Cerebellar cortex (tissue), 1 donor: ENCODE measurements at places on chromosomes 1 and 21.

DNA sequence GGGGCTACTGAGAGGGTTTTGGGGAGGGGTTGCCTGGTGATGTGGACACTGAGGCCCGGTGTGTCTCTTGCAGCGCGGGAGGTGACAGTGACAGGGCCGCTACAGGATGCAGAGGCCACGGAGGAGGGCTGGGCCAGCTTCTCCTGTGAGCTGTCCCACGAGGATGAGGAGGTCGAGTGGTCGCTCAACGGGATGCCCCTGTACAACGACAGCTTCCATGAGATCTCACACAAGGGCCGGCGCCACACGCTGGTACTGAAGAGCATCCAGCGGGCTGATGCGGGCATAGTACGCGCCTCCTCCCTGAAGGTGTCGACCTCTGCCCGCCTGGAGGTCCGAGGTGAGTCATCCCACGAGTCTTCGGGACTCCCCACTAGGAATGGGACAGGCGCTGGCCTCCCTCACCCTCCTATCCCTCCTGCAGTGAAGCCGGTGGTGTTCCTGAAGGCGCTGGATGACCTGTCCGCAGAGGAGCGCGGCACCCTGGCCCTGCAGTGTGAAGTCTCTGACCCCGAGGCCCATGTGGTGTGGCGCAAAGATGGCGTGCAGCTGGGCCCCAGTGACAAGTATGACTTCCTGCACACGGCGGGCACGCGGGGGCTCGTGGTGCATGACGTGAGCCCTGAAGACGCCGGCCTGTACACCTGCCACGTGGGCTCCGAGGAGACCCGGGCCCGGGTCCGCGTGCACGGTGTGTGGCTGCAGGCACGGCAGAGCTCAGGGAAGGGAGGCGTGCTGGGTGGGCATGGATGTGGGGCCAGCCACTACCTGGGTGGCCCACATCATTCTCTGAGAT is 72.5 kb downstream of the OBSCN start:
- no peak for DNase-seq

DNA sequence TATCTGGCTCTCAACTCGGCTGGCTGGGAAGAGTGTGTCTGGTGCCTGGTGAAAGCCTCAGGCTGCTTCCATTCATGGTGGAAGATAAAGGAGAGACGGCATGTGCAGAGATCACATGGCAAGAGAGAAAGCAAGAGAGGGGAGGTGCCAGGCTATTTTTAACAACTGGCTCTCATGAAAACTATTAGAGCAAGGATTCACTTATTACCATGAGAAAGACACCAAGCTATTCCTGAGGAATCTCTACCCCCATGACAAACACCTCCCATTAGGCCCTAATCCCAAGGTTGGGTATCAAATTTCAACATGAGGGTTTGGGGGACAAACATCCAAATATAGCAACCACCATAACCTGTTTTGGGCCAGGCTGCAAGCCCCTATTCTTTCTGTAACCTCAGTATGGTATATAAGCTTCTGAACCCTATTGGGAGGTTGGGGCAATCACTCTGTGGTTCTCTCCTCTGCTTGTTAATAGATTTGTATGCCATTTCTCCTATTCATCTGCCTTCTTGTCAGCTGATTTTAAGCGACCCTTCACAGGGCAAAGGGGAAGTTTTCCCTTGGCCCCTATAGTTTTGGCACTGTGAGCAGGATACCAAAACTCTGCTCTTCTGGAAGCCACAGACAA is 179.0 kb upstream of the TNR start:
- no peak for DNase-seq

GRCh38 chr1:226406401-226406881 is 1.5 kb downstream of the PARP1 start:
- DNase-seq, result peak; percentile 35

DNA sequence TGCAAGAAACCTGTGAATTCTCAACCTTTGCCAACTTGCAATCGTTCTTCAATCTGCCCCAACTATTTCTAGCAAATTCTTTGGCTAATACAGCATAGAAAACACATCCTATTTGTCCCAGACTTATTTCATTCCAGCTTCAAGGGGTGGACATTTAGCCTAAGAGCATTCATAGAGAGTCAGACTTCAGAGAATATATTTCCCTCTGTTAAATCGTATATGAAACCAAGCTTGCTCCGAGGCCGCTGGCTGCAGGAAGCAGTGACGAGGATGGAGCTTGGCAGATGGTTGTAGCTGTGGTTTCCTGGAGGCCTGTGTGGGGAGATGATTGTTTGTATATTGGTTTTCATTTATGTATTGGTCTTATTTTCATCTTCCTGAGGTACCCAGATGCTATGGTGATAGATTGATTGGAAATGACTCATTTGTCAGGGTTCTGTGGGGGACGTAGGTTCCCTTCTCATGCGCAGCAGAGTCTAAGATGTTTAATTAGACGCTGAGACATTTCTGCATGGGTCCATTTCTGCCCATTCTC is 26.1 kb downstream of the MAN1C1 start:
- DNase-seq, result peak; percentile 71

DNA sequence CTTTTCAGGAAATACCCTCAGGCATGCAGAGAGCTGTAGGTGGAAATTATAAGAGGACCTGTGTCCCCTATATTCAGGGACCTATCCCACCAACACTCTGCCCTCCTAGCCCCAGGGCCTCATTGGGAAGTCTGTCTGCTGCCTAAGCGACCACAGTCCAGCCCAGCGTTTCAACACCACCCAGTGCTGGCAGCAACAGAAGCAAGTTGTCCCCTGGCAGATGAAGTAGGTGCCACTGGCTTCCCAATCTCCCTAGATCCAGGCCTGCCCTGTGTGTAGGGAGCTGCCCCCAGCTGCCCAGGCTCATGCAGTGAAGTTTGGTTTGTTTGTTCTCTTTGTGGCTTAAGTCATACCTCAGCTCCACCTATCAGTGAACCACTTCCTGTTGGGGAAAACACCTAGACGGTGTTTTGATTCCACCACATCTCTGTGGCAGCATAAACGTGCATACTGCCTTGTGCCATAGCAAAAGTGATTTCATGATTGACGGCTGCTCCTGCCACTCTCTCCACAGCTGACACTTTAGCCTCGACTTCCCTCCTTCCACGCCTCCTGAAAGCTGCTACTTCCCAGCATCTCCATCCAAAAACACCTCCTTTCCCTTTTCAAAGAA is 8.1 kb upstream of the LEFTY1 start:
- DNase-seq, result no peak

- no peak for DNase-seq
Measured at GRCh38 chr1:74502858-74503257, 9.6 kb downstream of the LRRC53 start.

GRCh38 chr1:84267476-84267875 is 34.0 kb upstream of the SAMD13 start:
- DNase-seq, result no peak

DNA sequence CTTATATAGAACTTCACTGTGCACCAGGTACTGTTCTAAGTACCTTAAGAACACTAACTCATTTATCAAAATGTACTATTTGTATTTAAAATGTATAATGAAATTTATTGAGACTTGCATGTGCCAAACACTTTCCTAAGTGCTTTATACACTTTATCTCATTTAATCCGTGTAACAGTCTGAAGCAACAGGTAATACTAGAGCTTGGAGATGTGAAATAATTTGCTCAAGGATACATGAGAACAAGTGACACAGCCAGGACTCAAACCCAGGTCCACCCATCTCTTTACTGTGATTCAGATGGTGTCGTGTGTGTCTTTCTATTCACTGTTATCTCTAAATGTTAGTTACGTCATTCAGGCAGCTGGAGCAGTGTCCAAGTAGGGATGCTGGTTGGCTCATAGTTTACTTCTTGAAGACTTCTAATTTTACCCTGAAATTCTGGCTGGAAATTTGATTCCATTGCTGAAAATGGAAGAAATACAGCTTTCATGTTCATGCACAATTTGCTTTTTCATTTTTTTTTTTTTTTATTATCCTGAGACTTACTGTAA is 169.7 kb upstream of the UBE2U start:
- DNase-seq, result no peak

- DNase-seq, result no peak
Measured at GRCh38 chr1:56374026-56374974, 205.1 kb downstream of the PLPP3 start.

- DNase-seq, result no peak
Measured at GRCh38 chr1:194281376-194281775, 1095.0 kb upstream of the B3GALT2 start.

DNA sequence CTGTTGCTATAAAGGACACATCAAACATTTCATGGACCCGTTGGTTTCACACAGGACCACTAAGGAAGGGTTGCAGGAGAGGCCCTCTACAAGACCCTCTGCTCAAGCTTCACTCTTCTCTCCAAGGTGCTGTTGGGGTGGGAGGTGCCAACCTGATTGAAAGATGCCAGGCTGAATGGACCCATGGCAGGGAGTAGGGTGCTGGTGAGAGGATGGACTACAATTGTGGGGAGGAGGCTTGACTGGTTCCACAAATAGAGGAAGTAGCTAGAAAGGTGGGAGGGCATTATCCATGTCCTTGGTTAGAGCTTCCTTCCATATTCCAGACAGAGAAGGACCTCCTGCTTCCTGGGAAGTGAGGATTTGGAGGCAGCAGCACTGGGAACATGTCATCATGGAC is 167.6 kb upstream of the HMGB4 start:
- DNase-seq, result no peak

DNA sequence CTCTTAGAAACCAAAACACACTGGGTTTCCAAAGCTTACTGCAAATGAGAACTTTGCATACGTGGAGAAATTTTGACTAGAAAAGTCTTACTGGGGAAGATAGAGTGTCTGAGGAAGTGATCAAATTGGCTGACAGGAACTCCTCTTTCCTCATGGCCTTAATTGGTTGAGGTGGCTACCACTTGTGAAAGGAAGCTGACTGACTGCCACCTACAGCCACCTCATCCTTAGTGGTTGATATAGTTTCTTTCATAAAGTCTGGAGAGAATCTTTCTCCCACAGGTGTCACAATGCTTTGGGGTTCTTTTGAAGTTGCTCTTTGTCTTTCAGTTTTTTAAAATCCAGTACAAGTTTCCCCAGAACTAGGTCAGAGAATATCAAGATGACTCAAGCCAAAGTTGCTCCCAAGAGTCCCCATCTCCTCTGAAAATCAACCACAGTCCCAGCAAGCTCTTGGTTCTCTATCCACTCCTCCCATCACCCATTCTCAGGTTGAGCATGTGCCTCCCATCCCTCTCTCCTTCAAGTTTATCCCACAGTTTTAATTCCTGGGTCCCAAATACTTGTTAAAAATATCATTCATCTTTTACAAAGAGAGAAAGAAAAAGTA is 43.3 kb downstream of the GPR88 start:
- no peak for DNase-seq

DNA sequence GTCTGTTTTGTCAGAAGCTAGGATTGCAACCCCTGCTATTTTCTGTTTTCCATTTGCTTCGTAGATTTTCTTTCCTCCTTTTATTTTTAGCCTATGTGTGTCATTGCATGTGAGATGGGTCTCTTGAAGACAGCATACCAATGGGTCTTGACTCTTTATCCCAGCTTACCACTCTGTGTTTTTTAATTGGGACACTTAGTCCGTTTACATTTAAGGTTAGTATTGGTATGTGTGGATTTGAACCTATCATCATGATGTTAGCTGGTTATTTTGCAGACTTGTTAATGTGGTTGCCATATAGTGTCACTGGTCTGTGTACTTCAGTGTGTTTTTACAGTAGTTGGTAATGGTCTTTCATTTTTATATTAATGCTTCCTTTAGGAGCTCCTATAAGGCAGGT is 141.5 kb downstream of the DNAH14 start:
- no peak for DNase-seq

DNA sequence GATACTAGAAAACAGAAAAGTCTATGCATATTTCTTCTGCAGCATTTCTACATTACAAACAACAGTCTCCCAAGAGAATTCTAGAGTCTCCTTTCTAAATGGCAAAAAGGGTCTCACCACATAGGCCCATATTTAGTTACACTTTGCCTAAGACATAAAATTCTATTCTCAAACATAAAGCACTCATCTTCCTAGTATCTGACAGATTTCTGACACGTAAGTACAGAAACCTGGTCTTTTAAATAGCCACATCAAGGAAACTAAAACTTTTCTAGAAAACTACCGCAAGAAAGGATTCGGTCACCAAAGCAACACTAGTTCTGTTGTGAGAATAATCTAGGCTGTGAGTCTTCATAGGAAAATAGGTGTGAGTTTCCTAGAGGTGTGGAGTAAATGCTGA is 33.6 kb upstream of the CTSK start:
- no peak for DNase-seq

GRCh38 chr21:45323487-45324311 is 36.0 kb upstream of the POFUT2 start:
- DNase-seq, result no peak

GRCh38 chr1:2256435-2257244 is 28.5 kb downstream of the SKI start:
- peak; percentile 47 for DNase-seq

DNA sequence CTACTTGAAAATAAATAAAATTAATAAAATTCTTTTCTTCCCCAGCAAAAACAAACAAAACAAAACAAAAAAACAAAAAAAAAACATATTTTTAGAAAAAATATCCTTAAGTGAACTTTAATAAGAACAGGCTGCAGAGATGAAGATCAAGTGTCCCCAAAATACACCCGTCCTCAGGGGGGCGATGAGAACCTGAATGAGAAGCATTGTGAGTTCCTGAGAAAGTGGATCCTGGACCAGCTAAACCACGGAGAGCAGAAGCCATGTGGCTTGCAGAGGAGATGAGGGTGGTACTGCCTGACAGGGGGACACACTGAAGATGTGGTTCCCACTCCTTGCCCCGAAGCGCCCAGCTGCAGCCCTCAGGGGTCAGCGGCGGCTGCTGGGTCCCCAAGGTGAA is 89.3 kb downstream of the ITPKB start:
- peak; percentile 48 for DNase-seq

DNA sequence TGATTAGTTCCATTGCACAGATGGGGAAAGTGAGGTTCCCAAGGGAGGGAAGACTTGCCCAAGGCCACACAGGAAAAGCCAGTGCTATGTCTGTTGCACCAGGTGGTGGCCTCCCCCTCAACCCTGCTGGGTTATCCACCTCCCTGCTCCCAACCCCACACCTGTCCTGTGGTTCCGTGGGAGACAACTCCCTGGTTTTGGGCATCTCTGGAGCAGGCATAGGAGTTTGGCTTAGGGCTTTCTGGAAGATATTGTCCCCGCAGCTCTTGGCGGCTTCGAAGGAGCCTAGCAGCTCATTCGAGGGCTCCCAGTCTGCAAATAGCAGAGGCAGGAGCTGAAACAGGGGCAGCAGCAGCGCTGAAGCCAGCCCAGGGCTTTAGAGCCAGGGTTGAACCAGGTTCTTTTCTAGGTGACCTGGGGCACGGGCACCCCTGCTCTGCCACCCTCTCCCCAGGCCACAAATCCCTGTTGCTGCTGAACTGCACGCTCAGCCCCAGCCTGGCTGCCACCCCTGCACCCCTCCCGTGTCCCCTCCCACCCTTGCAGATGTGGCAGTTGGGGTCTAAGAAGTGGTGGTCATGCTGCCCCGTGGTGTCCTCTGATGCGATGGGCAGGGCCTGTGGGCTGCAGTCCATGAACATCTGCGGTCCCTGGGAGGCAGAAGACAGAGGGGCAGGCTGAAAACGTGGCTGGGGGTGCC is 22.1 kb downstream of the SPOCD1 start:
- DNase-seq, result no peak

GRCh38 chr1:178492341-178492740 is 4.4 kb downstream of the CLEC20A start:
- DNase-seq, result no peak
